Fibroblast of gingiva (primary cell): ENCODE measurements at places on chromosomes 2 and 18.

GRCh38 chr2:71852141-71852711, 295.4 kb downstream of the CYP26B1 start:
- no peak for DNase-seq

- no peak for DNase-seq
Observed at GRCh38 chr2:190063624-190064023, 1.1 kb upstream of the MSTN start.

GRCh38 chr2:102037681-102038080, 45.9 kb downstream of the IL1R2 start:
- peak; percentile 89 for DNase-seq

DNA sequence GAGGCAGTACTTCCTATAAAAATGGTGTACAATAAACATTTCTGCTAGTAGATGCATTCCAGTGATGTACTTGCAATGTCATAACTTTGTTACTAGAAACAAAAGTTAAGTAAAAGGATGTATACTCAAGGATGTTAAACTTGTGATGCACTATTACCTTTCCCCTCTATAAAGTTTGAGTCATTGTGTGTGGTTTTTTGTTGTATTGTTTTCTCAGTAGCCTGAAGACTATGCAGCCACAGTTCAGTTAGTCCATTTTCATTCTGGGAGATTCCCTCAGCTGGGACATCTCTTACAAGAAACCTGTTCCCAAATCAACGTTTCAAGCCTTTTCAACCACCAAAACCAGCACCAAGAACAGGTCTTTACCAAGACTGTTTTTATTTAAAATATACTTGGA, 5.6 kb downstream of the ATP5MC3 start:
- no peak for DNase-seq

DNA sequence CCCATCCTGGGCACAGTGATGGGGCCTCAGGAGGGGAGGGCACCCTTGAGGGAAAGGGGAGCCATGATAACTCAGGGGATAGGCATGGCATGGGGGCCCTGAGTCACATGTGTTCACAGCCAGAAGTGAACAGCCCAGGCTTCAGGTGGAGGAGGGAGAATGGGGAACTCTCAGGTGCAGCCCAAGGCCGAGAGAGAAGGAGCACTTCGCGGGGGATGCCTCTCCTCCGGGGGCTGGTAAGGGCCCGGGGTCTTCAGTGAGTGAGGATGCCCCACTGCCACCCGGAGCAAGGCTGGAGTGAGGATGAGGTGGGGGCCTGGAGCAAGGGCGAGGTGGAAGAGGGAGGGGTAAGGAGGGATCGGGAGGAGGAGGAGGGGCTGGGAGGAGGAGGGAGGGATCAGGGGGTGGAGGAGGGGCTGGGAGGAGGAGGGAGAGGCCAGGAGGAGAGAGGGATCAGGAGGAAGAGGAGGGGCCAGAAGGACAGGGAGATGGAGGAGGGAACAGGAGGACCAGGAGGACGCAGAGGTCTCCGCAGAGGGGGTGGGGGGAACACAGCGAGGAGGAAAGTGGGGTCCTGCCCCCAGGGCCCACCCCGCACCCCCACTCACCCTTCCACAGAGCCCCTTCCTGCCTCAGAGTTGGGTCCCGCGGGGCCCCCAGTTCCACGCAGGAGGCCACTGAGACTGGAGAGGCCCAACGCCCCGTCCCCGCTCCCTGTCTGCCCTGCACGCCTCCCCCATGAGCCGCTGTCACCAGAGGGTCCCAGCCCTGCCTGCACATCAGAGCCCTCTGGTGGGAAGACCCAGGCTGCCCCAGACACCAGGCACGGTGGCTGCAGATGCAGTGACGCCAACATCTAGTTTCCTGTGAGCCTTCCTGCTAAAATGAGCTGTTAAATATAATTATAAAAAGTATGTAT, 42.8 kb downstream of the RAMP1 start:
- DNase-seq = no peak

GRCh38 chr18:75057169-75057960, 151.6 kb downstream of the PTGR3 start:
- DNase-seq = no peak

GRCh38 chr2:8006181-8006580, 675.7 kb upstream of the ID2 start:
- no peak for DNase-seq

- DNase-seq = no peak
Observed at GRCh38 chr18:51010218-51010617, 19.8 kb upstream of the SMAD4 start.

GRCh38 chr2:237180987-237181386, 95.3 kb downstream of the COPS8 start:
- DNase-seq = no peak

- no peak for DNase-seq
Observed at GRCh38 chr2:211447548-211447947, 891.1 kb downstream of the CPS1 start.

GRCh38 chr2:228545748-228546145, 364.3 kb upstream of the SPHKAP start:
- DNase-seq = no peak

GRCh38 chr2:121648206-121649148, 785 bp downstream of the CLASP1 start:
- peak; percentile 49 for DNase-seq

- peak; percentile 76 for DNase-seq
Observed at GRCh38 chr2:222969491-222969890, 82.5 kb upstream of the KCNE4 start.

DNA sequence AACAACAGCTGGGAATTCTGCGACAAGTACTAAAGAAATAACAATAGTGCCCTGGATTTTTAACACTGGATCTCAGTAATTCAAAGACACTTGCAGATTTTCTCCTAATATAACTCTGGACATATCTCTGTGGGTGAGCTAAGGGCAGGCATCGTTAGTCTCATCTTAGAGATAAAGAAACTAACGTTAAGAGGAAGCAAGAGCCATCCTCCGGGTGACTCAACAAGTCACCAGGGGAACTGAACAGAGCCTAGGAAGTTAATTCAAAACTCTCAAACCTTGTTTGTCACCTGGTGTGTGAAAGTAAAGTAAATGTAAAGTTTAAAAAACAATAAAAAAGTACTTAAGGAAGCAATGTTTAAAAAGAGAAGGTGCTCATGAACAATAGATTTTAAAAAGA, 41.6 kb upstream of the NRP2 start:
- no peak for DNase-seq

DNA sequence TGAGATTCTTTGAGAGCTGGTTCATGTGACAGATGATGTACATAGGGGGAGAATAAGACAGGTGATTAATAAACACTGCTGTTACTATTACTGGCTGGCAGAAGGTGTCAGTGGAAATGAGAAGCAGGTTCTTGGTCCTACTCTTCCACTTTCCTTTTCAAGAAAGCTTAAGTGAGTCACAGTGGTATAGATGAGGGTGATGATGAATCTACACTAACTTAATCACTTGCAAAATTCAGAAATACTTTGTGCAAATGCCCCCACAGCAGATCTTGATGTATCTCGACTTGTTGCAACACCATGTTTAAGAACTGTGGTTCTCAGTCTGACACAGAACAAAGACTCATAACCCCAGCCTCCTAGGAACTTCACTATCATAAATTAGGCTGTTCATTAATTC, 35.9 kb upstream of the MGAT5 start:
- no peak for DNase-seq

DNA sequence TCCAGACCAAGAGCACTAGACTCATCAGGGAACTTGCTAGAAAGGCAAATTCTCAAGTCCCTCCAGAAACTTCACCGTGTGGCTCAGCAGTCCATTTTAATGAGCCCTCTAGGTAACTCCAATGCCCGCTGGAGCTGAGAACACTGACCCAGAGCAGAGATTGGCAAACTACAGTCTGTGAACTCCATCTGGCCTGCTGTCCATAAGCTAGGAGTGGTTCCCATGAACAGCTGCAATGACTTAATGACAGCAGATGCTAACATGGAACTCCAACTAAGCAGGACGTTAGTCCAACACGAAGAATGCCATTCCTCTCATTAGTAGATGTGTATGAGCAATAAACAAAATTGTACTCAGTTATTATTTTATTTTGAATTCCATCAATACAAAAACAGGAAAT, 371.9 kb downstream of the STK39 start:
- DNase-seq = no peak

DNA sequence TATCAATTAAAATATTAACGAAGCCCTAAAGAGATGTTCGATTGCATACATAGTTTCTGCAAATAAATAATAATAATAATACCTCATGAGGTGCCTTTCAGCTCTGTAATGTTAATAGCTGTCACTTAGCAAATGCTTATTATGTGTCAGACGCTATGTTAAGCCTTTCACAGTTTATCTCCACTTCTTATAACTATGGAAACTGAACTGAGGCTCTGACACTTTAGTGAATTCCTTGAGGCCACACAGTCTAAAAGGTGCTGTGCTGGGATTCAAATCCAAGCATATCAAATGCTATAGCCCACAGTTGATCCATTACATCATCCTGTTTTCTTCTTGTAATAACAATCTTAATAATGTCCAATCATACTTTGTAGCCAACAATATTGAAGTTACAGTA, 1571.5 kb upstream of the NXPH2 start:
- no peak for DNase-seq

DNA sequence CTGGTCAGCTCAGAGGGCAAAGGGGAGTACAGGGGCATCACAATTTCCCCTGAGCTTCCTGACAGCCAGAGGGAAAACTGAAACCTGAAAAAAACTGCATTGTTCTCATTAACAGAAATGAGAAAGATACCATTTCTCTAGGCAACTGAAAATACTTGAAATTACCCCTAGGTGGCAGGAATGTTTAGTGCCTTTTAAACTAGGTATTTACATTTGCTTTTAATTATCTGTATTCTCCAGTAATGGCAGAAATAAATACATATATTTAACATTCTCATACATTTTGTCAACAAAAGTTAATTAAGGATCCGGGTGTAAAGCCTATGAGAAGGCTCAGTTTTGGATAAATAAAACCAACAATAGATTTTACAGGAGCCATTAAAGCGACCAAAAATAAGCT, 34.5 kb downstream of the RPL31 start:
- DNase-seq = peak; percentile 29

DNA sequence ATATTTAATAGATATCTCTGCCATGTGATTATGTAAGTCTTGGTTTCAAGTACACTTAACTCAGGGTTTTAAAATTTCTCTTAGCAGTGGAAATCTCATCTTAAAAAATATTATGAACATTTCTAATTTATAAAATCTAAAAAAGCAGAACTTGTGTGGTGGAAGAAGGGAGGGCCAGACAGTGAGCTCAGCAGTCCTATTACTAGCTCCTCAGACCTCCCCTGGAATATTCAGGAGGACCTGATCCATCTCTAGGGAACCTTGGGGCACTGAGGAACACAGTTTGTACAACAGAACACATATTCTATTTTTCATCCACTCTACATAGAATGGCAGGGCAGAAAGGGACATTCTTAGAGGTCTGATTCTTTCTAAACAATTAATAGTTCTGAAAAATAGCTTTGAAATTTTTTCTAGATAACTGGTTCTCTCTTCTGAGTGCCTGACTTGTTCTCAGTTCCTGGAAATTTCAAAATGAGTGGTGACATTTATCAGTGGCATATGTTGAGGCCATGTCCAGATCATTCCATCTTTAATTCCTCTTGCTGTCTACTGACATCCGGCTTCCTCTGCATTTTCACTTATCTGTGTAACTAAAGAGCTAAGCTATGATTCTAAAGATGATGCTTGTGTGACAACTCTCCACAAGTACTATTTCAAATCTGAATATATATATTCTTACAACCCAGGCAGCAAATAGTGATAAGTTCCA, 8.2 kb upstream of the MAP4K4 start:
- no peak for DNase-seq

- no peak for DNase-seq
Observed at GRCh38 chr2:179561702-179562101, 297.1 kb upstream of the SESTD1 start.

GRCh38 chr2:187177253-187177652, 270.8 kb downstream of the CALCRL start:
- no peak for DNase-seq

DNA sequence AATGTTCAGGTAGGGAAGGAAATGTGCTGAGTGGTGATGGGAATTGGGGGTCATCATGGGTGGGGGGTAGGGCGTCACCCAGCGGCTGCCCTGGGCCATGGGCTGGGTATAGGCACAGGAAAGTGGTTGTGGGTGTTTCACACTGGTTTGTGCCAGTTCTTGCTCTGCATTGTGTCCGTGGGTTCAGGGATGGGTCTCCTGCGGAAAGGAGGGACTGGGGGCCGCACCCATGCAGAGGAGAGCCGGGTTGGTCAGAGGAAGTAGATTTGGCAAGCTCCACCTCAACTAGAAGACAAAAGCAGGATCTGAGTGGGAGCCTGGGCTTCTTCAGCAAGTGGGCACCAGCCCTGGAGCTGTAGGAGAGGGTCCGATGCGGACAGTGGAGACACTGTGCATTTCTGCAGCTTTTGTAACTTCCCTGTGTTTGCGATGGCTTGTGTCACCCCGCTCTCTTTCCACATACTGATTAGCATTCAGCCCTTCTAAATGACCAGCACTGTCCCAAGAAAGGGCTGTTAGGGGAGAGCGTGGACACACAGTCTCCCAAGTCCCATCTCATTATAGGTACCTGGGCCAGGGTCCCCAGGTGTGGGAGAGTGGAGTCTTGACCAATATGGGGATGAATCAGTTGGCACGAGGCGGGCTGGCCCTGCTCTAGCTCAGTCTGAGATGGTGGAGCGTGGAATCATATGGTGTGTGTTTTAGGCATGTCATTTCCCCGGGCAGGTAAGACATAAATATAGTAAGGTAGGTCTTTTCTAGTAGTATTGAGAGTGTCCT, 67.2 kb downstream of the LRRFIP1 start:
- no peak for DNase-seq

DNA sequence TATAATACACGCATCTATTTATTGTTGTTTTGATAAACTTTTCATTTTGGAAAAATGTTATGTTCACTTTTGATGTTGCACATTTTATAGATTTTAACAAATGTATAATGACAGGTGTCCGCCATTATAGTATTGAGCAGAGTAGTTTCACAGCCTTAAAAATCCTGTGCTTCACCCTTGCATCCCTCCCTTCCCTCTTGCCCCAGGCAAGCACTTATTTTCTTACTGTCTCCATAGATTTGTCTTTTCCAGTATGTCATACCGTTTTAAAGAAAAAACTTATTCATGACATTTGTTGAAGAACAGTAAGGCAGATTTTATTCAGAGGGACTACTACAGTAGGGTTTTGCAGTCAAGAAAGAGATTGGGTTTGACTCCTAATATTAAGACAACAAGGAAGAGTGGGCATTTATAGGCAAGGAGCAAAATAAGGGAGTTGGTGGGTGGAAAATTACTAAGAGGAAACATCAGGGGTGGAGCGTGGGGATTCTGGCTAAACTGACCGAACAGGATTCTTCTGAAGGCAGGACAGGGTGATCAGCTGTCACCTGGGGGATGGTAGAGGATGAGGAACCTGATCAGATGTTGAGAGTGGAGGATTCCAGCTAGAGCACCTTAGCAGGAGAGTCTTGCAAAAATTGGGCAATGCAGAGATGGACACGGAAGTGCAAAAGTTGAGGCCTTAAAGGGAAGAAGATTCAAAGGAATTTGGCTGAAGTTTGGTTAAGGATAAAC, 108.8 kb downstream of the NCK2 start:
- no peak for DNase-seq

- no peak for DNase-seq
Observed at GRCh38 chr2:74436111-74436805, 5.5 kb downstream of the RTKN start.

- peak; percentile 84 for DNase-seq
Observed at GRCh38 chr18:22432657-22433137, 15.0 kb upstream of the CTAGE1 start.

GRCh38 chr18:32773382-32773712, 524 bp upstream of the KLHL14 start:
- DNase-seq = no peak
